ENCODE measurements at places on chromosomes 2 and 18. TPM values are rescaled to one million over a fixed set of nuclear protein-coding genes. Genes with fewer than 3 reads are reported as not detected.

DNA sequence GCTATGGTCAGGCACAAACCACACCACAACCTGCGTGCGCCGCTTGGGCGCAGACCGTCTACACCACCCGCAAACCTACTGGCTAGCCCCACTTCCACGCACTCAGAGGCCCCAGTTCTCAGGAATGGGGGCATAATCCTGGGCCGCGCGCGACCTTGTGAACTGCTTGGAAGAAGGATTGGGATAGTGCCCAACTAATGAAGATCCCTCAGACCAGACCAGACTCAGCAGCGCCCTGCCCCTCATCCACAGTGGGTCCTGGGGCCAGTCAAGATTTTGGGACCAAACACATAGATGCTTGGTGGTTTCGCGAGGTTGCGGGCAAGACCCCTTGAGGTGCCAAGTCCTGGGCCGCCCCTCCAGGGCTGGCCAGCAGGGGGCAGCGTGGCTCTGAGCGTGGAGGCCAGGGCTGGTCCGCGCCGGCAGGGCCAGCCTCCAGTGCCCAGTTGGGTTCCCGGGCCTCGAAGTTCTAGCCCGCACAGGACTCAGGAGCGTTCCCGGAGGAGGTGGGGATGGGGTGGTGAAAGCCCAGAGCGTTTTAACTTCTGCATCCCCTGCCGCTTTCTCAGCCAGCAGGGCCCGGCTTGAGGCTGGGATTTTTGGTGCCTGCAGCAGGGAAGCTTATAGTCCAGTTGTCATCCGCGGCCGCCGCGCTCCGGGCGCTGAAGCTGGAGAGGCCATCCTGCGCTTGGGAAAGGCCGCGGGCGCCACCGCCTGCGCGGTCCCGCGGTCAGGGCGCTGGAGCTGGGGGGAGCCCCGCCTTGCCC is 8.3 kb downstream of the OSR1 start:
- DNase-seq, result peak; percentile 21

GRCh38 chr18:69480460-69480859 is 79.8 kb downstream of the DOK6 start:
- no peak for DNase-seq

GRCh38 chr2:206154197-206154596 is 5.0 kb downstream of the NDUFS1 start:
- DNase-seq, result no peak

DNA sequence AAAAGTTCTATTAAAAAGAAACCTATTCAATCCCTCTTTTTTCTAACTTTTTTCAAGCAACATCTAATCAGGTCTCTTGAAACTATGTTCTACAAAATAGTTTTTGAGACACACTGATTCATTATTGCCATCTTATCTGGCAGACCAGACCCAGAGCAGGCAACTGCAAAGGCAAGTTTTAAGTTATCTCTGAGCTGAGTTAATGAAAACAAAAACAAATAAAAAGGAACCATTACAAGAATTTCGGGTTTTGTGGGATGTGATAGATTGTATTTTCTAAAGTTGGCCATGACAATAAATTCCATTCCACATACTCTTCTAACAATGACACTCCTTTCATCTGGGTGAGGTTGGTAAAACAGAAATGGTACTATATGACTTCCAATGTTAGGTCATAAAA is 15.2 kb upstream of the TWSG1 start:
- DNase-seq, result no peak

Gene GTF2A1L
- total RNA-seq, result 6.9 TPM

DNA sequence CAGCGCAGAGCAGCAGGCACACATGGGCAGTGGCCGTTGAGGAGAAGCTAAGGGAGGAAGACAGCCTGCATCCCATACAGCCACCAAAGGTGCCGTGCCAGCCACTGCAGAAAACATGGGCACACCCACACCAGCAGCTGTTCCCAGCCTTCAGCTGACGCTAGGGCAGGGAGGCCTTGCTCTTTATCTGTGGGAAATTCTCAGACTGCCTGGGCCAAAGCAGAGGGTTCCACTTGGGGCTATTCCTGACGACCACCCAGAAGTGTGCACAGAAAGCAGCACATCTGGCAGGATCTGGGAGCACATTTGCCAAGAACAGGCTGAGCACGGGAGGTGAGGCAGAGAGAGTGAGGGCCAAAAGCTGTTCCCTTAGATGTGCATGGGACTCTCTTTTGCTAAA is 101.3 kb upstream of the SOX11 start:
- no peak for DNase-seq

DNA sequence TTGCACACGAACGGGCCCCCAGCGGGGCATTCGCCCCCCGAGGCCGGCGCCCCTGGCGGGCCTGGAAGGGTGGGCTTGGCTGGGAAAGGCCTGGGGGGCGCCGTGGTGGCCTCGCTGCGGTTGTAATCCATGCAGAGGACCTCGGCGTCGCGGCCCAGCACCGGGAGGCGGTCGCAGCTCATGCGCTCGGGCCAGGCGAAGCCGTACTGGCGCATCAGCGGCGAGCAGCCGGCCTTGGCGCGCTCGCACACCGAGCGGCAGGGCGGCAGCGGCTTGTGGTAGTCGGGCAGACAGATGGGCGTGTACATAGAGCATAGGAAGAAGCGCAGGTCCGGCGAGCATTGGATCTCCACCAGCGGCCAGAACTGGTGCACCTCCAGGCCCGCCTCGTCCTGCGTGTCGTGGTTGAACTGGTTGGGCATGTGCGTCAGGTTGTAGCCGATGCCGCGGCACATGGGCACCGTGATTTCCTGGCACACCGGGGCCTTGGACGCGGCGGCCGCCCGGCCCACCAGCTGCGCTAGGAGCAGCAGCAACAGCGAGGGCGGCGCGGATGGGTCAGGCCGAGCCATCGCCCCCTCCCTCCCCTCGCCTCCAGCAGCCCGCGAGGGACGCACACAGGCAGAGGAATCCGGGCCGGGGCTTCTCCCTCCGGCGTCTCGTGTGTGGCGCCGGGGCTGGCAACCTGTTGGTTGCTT is 1.4 kb downstream of the FZD5 start:
- DNase-seq, result no peak

- DNase-seq, result no peak
Observed at GRCh38 chr2:71482055-71482454, 28.7 kb downstream of the DYSF start.

Measured in occipital lobe (tissue), 3 donors.